Naive B cell (primary cell): ENCODE measurements at places on chromosomes 1 and 21. TPM values are rescaled to one million over a fixed set of nuclear protein-coding genes. Genes with fewer than 3 reads are reported as not detected.
A peak's percentile ranks its signal among the peaks of the same experiment; 100 is the strongest.

OR14K1 gene
- polyA plus RNA-seq, result not detected

DNA sequence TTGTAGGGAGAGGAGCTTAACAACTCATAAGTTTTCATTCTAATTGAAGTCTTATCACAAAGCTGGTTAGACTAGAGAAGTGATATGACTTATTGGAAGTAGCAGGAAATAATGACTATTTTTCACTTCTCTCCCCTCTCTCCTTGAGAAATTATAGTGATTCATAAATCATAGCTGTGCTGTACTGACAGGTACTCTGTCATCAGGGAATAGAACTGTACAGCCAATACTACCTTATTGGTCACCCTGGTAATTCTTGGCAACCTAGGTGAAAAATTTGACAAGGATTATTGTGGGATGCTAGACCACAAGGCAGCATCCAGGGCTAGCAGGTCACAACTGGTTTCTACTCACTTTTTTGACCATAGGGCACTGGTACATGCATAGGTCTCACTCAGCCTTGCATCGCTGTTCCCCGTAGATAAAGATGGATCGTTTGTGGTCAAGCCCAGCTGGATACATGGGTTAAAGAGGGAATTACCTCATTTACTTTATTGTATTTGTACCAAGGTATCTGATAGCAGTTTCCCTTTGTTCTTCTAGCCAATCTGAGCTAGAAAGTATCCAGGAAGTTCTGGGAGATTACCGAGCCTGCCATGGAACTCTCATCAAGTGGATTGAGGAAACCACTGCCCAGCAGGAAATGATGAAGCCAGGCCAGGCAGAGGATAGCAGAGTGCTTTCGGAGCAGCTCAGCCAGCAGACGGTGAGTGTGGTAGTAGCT lies 113.6 kb downstream of the MACF1 start:
- no peak for DNase-seq
- peaks cover 32% of the 10 kb centered on the region for H3K36me3 ChIP-seq
- no peak overlapping the region for H3K27ac ChIP-seq
- H3K4me1 ChIP-seq, result no peaks in the 10 kb centered on the region
- H3K27me3 ChIP-seq, result no peaks in the 10 kb centered on the region

GRCh38 chr1:173467426-173467825 lies 9.7 kb upstream of the PRDX6 start:
- peaks cover 31% of the 10 kb centered on the region for H3K36me3 ChIP-seq
- DNase-seq, result no peak
- H3K4me3 ChIP-seq, result no peak overlapping the region
- H3K27ac ChIP-seq, result no peak overlapping the region

- H3K36me3 ChIP-seq, result peaks cover 9% of the 10 kb centered on the region
- peaks cover 21% of the 10 kb centered on the region for H3K4me1 ChIP-seq
- H3K27ac ChIP-seq, result no peak within 1 kb of the TSS
- peak; percentile 52 for DNase-seq
- peak within 1 kb of the TSS; percentile 87 for H3K4me3 ChIP-seq
Observed at GRCh38 chr1:51990478-51990965, at the start of gene RAB3B. TSS of gene RAB3B (minus strand) at chr1:51990700. CDS start at chr1:51977117, 13,583 bp downstream.

DNA sequence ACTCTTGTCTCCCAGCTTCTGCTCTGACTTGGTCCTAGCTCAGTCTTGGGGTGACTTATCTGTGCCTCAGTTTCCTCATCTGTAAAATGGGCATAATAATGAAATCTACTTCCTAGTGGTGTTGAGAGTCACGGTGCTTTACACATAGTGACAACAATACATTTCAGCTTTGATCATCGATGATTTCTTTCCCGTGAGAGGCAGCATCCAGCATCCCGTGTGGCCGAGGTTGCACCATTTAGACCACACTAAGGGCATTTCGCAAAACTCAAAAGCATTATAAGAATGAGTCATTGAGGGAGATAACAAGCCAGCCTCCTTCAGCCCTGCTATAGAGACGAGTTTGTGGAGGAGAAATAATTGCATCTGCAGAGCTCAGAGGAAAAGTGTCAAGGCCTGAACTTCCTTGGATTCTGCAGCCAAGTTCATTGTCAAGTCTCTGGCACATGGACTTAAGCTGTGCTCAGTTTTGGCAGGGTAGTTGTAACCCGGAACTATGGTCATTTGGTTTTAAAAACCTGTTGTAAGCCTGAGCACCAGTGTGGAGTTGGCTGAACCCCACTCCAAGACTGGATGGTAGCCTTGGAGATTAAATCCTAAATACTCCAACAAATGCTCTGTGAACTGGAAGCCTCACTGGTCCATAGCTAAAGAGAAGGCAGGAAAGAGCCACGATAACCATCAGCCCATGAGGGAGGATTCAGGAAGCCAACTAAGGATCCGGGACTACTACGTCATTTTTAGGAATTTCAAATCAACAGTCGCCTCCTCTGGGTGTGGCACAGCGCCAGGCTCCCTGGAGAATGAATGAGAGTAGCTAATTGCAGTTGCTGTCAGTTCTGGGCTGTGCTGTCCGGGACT lies 64.2 kb downstream of the TCP10L start:
- no peaks in the 10 kb centered on the region for H3K4me1 ChIP-seq
- peaks cover 20% of the 10 kb centered on the region for H3K27me3 ChIP-seq
- H3K36me3 ChIP-seq, result no peaks in the 10 kb centered on the region

TMPRSS15 gene
- 1.1 TPM for polyA plus RNA-seq

SLAMF9 gene
- not detected for polyA plus RNA-seq

- no peak for DNase-seq
Observed at GRCh38 chr1:230495076-230495475, 68.9 kb upstream of the PGBD5 start.

DNA sequence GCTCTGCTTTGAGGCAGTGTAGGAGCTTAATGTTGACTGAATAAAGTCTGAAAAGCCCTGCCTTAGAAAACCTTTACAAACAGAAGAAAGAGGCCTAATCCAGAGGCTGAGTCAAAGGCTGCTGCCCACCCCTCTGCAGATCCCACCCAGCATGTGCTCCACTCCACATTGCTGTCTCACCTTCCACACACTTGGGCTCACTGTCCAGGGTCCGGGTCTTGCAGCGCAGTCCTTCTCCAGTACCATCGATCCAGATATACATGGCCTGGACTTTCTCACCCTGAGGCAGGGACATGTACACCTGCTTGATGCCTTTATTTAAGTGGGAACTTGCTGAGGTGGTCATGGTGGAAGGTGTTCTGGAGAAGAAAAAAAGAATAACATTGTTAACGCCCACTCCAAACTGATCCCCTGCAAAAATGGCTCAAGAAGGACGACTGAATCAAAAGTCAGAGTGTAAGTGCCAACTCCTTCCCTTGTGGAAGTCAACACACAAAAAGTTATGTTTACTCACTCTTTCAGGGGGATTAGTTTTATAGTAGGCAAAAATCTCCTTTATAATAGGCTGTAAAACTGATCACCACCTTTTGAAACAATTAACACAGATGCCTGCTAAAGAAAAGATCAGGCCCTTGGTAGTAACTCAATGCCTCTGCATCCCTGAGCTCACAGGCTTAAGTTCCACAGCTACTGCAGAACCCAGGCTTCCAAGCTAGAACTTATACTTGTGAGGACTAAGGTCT lies 3.0 kb downstream of the GLUL start:
- DNase-seq, result no peak
- H3K4me1 ChIP-seq, result peaks cover 20% of the 10 kb centered on the region
- no peak overlapping the region for H3K4me3 ChIP-seq
- H3K27ac ChIP-seq, result no peak overlapping the region

DNA sequence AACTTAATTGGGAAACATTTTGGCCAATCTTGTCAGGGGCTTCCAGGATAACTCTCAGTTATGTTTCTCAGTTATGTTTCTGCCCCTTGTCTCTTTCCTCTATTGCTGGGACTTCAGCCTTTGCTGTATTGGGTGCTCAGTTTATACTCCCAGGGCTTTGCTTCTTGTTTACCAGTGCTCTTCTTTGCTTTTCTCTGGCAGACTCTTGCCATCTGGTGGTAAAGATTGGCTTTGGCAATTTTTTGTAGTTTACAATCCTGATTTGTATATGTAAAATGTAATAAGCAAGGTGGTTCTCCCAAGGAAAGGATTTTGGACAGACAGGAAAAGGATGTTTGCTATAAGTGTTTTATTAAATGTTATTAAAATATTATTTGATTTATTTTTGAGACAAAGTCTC lies 37.9 kb downstream of the FABP3 start:
- DNase-seq, result peak; percentile 6
- peaks cover 9% of the 10 kb centered on the region for H3K4me1 ChIP-seq
- H3K27ac ChIP-seq, result no peak overlapping the region
- no peak overlapping the region for H3K4me3 ChIP-seq
- H3K36me3 ChIP-seq, result no peaks in the 10 kb centered on the region

- H3K27ac ChIP-seq, result peak overlapping the region; percentile 71
- no peak for DNase-seq
- H3K27me3 ChIP-seq, result no peaks in the 10 kb centered on the region
- peaks cover 10% of the 10 kb centered on the region for H3K4me1 ChIP-seq
- H3K4me3 ChIP-seq, result no peak overlapping the region
Observed at GRCh38 chr1:205588636-205589035, 43.2 kb downstream of the ELK4 start.

XCL1 gene
- polyA plus RNA-seq, result not detected

DNA sequence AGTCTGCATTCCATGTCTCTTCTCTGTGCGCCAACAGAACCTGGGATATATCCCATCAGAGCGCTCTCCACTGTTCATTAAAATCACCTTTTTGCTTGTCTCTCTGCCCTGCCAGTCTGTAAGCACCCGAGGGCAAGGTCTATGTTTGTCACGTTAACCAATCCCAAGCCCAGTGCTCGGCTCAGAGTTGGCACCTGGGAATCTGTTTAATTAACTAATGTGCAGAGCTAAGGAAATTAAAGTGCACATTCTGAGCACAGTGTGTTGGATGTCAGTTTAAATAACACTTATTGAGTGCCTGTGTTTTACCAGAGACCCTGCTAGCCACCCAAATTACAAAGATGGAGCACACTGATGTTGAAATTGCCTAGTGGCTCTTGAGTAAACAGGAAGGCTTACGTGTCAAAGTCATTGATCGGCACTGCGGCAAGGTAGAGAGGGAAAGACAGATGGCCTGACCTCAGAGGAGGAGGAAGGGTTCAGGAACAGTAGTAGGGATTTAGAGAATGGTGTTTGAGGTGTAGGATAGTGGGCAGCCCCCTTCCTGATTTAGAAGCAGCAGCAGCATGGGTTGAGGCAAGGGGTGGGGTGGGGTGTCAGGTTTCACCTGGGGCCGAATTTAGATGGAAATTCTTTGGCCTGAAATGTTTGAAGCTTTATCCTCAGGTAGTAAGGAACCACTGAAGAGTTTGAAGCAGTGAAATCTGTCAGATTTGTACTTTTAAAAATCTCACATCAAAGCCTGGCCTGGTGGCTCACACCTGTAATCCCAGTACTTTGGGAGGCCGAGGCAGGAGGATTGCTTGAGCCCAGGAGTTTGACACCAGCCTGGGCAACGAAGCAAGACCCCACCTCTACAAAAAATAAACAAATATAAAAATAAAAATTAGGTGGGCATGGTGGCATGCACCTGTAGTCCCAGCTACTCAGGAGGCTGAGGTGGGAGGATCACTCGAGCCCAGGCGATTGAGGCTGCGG lies 7.7 kb downstream of the ARMH1 start:
- no peak for DNase-seq
- H3K4me3 ChIP-seq, result no peak overlapping the region
- no peaks in the 10 kb centered on the region for H3K36me3 ChIP-seq
- peaks cover 9% of the 10 kb centered on the region for H3K4me1 ChIP-seq

- peaks cover 35% of the 10 kb centered on the region for H3K4me1 ChIP-seq
- no peaks in the 10 kb centered on the region for H3K27me3 ChIP-seq
- no peak overlapping the region for H3K4me3 ChIP-seq
- H3K27ac ChIP-seq, result peak overlapping the region; percentile 80
- H3K36me3 ChIP-seq, result no peaks in the 10 kb centered on the region
Observed at GRCh38 chr1:89068291-89068690, 3.3 kb upstream of the GBP1 start.

- no peaks in the 10 kb centered on the region for H3K36me3 ChIP-seq
- peaks cover 14% of the 10 kb centered on the region for H3K4me1 ChIP-seq
- no peaks in the 10 kb centered on the region for H3K27me3 ChIP-seq
- no peak overlapping the region for H3K4me3 ChIP-seq
Observed at GRCh38 chr1:6126028-6126427, 54.1 kb downstream of the CHD5 start.

C1orf21 gene
- polyA plus RNA-seq, result not detected

GRCh38 chr1:182101415-182102042 lies 40.0 kb upstream of the ZNF648 start:
- no peak overlapping the region for H3K4me3 ChIP-seq
- no peak for DNase-seq
- H3K4me1 ChIP-seq, result no peaks in the 10 kb centered on the region
- H3K27ac ChIP-seq, result no peak overlapping the region
- peaks cover 34% of the 10 kb centered on the region for H3K27me3 ChIP-seq
